ENCODE measurements at places on chromosomes 2 and 18.

DNA sequence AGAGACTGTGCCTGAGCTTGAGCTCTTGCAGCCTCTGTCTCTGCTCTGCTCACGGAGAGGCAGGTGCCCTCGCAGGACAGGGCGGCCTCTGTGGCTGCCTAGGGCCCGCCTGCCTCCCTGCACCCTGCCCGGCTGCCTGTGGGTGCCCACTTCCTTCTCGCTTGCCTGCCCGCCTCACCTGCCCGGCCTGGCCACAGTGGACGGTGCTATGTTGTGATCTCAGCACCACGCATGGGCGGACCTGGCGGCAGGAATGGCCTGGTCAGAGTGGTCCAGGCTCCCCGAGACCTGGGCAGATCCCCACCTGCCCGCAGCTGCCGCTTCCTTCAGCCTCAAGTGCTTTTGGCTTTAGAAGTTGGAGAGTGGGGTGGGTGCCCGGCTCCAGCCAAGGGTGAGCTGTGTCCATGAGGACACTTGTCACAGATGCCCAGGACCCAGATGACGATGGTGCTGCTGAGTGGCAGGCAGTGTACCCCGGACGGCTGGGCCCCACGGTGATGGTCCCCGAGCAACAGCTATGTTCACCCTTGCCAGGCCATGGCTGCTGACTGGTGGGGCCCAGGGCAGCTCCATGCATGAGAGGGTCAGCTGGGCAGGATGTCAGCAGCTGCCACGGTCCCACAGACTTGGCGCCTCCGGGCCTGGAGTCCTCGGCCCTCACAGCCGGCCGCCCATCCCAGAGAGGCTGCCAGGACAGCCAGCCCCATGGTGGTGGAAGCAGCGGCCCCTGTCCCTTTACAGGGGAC, 25.3 kb downstream of the RTP5 start:
- no peak for DNase-seq

DNA sequence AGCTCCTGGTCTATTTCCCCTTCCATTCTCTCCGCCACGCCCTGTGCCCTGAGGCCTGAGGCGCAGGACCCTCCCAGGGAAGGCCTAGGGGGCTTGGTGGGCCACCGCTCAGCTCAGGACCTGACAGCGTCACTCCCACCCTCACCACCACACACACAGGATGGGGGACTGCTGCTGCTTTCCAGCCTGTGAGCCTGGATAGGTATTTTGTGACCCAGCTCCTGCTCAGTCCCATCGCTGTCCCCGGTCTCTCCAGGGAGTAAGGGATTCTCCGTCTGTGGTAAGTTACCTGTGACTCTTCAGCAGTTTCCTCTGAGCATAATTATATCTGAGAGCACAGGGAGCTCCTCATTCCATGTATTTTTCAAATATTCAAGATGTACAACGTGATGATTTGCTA, 16.3 kb downstream of the FAM228A start:
- no peak for DNase-seq

DNA sequence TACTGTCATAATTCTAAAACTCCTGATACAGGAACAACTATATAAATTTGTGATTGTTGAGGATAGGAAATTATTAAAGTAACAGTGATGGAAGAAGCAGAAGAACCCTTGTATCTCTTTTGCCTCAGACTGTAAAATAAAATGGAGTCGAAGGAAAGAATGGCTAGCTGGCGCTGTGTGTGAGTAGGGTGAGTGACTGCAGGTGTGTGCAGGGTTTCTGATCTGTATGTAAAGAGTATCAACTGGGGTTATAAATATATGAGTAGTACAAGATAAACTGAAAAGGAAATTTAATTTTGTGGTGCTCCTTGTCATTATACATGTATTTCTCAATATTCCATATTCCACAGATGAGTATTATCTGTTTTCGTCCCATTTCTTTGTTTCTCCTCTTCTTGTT, 15.2 kb downstream of the POLI start:
- DNase-seq, result no peak

DNA sequence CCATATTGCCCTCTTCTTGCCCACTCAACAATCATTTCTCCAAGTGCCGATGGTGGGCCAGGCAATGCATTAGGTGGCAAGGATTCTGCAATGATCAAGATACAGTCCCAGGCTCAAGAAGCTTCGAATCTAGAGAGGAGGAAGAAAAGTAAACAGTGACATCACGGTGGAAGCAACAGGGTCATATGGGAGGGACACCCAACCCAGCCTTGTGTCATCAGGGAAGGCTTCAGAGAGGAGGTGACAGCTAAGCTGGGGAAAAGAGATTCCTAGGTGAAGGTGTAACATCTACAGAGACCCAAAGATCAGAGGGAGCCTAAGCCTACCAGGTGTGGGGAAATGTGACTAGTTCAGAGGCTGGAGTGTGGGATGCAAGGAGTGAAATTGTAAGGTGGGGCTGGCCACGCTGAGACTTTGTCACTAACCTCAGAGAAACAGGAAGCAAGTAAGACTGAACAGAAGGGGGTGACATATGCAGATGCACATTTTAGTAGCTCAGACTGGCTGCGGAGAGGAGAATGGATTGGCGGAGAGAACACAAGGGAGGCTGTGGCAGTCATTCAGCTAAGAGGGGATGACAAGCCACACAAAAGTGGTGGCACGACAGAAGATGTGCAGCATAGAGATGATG, 104.9 kb downstream of the ANKRD44 start:
- no peak for DNase-seq

- no peak for DNase-seq
Measured at GRCh38 chr2:18752022-18752493, 162.7 kb upstream of the NT5C1B start.

- peak; percentile 36 for DNase-seq
Measured at GRCh38 chr2:107001964-107002696, 116.2 kb upstream of the ST6GAL2 start.

- DNase-seq, result no peak
Measured at GRCh38 chr18:58698701-58699193, 27.5 kb downstream of the MALT1 start.

DNA sequence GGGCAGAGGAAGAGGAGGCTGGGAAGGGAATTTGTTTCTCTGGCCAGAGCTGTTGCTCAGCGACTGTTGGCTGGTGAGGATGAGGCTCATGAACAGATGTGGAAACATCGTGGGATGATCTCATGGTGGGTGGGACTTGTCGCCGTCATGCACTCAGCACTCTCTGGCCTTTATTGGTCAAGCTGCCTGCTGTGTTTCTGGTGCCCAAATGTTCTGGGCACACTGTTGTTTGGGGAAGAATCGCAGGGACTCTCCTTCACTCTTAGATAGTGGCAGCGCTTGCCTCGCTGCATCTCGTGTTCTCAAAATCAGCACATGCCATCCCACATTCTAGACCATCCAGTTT, 145.6 kb downstream of the AGAP1 start:
- peak; percentile 64 for DNase-seq

DNA sequence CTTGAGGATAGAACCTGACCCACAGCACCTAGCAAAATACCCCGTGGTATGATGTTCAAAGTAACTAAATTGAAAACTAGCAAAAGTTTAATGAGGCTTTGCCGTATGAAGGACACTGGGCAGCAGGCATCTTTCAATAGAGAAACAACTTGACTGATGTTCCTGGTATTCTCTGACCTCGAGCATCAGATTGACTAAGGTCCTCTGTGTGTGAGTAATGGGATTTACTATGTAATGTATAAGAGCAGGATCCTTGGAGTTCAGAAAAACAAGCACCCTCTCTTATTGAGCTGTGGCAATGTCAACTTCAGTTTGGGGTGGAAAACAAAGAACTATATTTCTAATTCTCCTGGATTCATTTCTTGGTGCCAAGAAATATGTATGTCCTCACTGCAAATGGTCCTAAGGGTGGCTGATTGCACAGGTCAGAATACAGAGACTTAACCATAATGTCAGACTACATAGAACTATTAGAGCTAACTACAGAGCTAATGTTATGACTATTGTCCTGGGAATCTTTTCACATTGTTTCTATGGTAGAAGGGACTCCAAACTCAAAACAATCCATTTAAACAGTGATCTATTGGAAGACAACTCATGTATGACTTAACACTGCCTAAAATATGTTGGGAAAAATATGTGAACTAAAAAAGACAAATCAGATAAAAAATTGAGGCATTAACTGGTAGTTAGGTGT, 4.4 kb downstream of the TNFAIP6 start:
- no peak for DNase-seq

GRCh38 chr2:171745141-171745540, 57.9 kb downstream of the DYNC1I2 start:
- no peak for DNase-seq

- peak; percentile 37 for DNase-seq
Measured at GRCh38 chr2:184597571-184597991, 748 bp upstream of the ZNF804A start.

DNA sequence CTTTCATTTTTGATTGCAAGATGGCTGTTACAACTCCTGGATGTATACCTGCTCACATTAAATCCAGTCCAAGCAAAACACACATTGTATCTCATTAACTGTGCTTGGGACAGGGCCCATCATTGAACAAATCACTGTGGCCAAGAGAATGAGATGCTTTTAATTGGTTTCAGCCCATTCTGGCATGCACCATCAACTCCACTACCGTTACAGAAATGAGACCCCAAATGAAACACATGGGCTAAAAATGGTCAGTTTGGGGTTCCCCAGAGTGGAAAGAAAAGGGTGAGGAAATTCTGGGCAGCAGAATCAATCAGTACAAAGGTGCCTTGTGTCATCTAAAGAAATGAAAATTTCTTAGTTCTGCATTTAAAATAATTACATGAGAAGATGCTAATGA, 52.7 kb downstream of the FAM171B start:
- no peak for DNase-seq

GRCh38 chr2:43068631-43069517, 157.5 kb downstream of the ZFP36L2 start:
- peak; percentile 69 for DNase-seq

DNA sequence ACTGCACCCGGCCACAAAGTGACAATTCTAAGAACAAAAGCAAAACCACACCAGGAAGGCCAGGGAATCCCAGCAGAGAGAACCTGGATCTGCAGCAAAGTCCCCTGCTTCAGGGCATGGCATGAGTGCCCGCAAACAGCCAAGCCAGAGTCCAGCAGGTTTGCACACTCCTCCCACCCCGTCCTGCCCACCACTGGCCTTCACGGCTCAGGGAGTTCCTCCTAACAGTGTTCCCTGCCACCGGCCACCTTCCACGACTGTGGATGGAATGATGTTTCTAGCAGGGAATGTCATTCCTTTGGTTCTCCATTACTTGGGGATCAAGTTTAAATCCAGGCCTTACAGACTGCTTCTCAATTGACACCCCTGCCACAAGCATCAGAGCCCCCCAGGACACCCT, 42.0 kb upstream of the B3GNT7 start:
- DNase-seq, result no peak

- no peak for DNase-seq
Measured at GRCh38 chr2:97740590-97741182, 27.3 kb downstream of the ZAP70 start.

- no peak for DNase-seq
Measured at GRCh38 chr2:181742922-181743722, 62.8 kb upstream of the NEUROD1 start.
